ENCODE measurements at places on chromosomes 3 and 15.

GRCh38 chr3:64901522-64901885, 213.7 kb upstream of the ADAMTS9 start:
- peak; percentile 36 for DNase-seq

DNA sequence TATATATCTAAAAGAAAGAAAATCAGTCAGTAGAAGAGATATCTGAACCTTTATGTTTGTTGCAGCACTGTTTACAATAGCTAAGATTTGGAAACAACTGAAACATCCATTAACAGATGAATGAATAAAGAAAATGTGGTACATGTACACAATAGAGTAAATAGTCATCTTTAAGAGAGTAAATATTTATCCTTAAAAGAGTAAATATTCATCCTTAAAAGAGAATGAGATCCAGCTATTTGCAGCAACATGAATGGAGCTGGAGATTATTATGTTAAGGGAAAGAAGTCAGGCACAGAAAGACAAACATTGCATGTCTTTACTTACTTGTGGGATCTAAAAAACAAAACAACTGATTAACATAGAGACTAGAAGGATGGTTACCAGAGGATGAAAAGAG, 197.0 kb upstream of the CBLB start:
- DNase-seq, result no peak

DNA sequence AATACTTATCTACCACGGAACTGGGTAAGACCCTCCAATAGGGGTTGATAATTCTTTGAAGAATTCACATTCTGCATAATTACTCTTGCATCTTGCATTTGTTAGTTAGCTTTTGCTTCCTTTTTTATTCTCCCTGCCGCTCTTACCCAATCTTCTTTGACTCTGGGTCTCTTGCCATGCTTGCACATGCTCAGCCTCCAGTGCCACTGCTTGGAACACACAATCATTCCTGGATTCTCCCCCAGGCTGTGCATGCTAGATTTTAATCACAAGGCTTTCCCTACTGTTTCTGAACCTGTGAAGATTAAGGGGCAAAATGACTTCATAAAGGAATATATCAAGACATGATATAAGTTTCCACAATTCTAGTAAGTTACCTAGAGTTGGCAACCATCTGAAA, 133.1 kb downstream of the IL1RAP start:
- DNase-seq, result no peak

DNA sequence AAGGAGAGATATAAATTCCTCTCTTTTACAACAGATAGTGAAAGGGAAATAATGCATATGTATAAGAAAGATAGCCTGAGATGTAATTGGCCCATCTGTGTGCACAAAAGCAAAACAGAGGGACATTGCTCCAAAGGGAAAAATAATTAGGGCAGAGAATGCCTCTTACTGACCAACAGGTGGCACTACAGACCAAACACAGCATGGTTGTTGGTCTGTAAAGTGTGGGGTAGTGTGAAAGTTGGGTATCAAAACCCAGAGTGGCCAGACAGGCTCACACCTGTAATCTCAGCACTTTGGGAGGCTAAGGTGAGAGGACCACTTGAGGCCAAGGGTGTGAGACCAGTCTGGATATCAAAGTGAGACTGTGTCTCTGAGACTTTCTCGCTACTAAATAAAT, 4.5 kb upstream of the TLNRD1 start:
- peak; percentile 53 for DNase-seq

- DNase-seq, result no peak
Observed at GRCh38 chr3:195082811-195083210, 188.1 kb downstream of the XXYLT1 start.

GRCh38 chr3:129366312-129366831, 62.1 kb downstream of the EFCAB12 start:
- DNase-seq, result no peak

DNA sequence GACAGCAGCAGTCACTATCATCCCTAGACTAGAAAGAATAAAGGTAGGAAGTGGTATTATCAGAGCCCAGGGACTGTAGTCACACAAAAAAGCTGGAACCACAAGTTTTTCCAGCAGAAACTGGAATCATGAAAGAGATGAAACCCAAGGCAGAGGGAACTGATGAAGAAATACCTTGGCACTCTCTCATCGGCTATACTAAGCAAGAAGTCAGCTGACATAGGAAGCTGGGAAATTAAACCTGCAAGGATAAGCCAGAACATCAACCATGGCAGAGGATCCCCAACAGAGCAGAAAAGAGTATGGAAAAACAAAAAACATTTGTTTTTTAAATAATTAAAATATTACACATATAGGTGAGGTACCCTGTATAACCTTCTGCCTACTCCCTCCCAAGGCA, 86.5 kb downstream of the AQR start:
- DNase-seq, result peak; percentile 18

DNA sequence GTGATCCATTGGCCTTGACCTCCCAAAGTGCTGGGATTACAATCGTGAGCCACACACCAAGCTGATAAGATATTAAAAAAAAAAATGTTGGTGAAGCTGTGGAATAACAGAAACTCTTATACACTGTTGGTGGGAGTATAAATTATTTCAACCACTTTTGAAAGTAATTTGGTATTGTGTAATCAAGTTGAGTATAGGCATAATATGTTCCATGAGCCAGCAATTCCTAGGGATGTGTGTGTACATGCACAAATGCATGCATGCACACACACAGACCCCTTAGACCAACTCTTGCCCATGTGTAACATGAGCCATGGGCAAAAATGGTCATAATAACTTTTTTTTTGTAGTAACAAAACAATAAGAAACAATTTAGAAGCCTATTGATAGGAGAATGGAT, 130.2 kb upstream of the ANKRD28 start:
- no peak for DNase-seq

- DNase-seq, result no peak
Observed at GRCh38 chr3:129020691-129021090, 19.6 kb downstream of the EFCC1 start.

DNA sequence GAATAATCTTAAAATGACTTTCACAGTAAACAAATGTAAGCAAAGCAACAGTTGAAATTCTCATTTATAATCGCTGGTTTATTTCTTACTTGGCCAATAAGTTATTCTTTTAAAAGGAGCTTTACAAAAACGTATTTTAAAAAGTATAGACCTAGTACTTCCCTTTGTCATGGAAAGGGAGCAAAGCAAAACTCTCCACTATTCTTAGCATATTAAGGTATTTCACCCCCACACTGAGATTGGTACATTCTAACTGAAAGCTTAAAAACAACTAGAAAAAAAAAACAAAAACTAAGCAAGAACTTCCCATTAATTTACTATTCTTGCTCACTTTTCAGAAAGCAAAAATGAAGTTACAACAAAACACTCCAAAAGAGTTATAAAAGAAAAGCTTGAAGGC, 1.5 kb downstream of the ATG3 start:
- no peak for DNase-seq

DNA sequence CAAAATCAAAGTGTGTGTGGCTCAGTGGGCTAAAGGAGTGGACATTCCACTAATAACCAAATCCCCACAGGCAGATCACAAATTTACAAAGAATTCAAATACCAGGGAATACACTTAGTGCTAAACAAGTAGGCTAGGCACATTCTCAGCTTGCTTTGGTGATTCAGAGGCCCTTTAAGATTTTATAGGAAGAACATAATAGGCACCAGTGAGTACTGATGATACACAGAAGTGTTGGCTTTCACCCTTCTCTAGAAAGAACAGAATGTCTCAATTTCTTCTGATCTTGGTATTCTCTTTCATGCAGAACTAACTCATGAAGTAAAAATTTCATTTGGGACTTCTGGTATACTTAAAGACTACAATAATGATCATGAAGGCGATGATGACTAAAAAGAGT, 55.0 kb downstream of the POLR2M start:
- peak; percentile 4 for DNase-seq

- no peak for DNase-seq
Observed at GRCh38 chr3:14630404-14631100, 21.0 kb upstream of the CCDC174 start.

- peak; percentile 45 for DNase-seq
Observed at GRCh38 chr3:49119439-49119838, 1.2 kb downstream of the USP19 start.

DNA sequence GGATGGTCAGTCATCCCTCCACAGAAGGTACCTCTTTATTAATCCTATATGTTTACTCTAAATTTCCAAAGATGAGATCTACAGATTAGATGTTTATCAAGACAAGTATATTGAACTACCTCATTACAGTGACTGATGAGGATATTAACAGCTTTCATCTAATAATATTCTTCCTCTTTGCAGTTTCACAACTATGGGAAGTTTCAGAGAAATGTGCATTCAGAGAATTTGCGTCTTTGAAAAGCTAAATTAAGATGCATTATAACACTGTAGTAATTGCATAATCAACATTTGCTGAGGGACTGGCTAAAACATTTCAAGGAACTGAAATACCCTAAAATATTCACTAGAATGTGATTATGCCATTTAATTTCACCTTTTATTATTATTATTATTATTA, 46.7 kb downstream of the MCF2L2 start:
- DNase-seq, result no peak

- DNase-seq, result no peak
Observed at GRCh38 chr15:48003441-48003840, 117.3 kb upstream of the SLC24A5 start.

DNA sequence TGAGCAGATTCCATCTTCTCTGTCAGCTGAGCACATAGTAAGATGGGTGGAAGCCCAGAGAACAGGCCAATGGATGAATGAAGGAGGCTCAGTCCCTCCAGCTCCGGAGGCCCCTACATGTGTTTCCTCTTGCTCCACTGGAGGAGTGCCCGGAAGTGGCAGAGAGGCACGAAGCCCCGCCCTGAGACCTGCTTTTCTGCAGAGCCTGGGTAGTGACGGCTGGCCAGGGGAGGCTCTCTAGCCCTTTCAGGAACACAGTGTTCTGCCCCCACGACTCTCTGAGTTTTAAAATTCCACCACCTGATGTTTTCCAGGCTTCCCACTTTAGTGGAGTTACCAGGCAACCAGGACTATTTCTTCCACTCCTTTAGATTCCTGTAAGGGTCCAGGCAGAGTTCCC, 149.4 kb upstream of the SLC6A11 start:
- no peak for DNase-seq

- no peak for DNase-seq
Observed at GRCh38 chr3:54660714-54661132, 267.1 kb downstream of the LRTM1 start.

DNA sequence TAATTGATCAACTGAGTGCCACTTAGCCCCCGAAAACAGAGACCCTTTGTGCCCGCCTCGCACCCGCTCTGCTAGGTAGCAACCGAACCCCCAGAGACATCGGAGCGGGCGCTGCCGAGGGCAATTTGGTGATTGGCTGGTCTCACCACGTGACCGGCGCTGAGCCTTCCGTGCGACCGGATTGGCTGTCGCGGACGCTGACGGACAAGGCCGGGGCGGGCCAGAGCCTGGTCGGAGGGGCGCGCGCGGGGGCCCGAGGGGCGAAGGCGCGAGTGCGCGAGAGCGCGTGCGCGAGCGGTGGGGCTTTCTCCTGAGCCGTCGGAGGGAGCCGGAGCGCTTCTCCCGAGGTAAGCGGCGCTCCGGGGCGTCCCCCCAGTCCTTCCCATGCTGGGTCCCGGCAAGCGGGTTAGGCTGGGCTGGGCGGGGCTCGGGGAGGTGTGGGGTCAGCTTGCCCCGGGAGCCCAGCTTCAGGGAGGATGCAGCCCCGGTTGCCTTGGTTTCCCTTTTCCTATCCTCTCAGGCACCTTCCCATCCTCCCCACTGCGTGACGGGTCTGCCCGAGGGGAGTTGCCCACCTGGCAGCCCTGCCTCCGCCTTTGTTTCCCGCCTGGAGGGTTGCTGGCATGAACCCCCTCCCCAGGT, at the start of gene TMEM108:
TSS of gene TMEM108 (plus strand) at position 303 of the 642 bp plus-strand sequence.
- DNase-seq, result peak; percentile 28

DNA sequence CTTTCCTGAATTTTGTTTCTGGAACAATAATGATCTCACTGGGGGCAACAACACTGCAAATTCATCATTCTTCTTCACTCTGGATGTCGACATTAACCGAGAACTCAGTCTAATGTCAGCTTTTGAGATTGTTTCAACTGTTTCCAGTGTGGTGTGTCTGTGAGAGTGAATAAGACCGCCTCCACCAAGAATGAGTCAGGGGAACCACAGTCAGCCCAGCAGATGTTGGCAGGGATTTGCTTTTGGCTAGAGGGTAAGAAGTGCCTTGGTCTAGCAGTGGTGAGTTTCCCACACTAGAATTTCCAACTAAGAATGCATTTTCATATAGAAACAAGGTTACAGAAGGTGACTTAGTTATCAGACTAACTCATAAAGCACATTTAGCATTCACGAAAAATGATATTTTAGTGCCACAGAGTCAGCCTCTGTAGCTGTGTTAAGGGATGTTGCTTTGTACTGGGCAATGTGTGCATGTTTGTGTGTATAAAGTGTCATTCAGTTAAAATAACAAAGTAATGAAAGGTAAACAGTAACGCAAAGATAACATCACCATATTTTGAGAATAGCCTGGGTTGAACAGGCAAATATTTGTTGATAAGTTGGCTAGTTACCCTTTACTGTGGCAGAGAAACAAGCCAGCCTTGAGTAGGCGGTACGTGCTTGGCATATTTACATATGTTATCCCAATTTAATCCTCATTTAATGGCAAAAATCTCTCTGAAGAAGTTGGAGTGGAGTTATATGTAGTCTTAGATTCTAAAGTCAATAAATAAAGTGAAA, 33.8 kb downstream of the DRD3 start:
- DNase-seq, result peak; percentile 96

DNA sequence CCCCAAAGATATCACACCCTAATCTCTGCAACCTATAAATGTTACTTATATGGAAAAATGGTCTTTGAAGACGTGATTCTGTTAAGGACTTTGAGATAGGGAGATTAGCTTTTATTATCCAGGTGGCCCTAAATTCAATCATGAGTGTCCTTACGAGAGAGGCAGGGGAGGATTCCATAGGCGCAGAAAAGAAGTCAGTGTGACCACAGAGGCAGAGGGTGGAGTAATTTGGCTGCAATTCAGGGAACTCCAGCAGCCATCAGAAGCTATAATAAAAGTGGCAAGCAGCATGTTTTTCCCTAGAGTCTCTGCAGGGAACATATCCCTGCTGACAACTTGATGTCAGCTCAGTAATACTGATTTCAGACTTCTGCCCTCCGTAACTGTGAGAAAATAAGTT, 315.2 kb upstream of the ROBO2 start:
- DNase-seq, result no peak

GRCh38 chr15:65184305-65184867, 756 bp downstream of the CLPX start:
- DNase-seq, result peak; percentile 52

GRCh38 chr3:105865867-105866350, 2.9 kb downstream of the CBLB start:
- no peak for DNase-seq

GRCh38 chr3:197026481-197026866, 3.1 kb downstream of the MELTF start:
- no peak for DNase-seq

DNA sequence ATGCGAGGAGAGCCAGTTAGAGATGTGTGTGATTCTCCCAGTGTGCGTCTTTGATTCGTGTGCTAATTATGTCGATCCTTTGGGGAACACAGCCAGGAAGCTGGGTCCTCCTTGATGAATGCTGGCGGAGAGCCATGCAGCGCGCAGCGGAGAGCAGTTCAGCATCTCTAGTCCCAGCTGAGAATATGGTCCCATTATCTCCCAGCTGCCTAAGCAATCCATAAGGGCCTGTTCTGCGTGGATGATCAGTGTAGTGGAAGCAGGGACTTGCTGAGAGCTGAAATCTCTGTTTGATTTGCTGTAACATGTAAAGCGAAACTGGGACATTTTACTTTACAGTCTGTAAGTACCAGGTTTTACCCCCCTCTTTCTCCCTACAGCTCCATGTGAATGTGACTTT, 412.7 kb downstream of the CNTN4 start:
- no peak for DNase-seq

GRCh38 chr3:69737392-69737791, 1.9 kb upstream of the MITF start:
- no peak for DNase-seq

Data from fibroblast of mammary gland (primary cell).